ENCODE measurements at places on chromosomes 11 and 22.

GRCh38 chr11:121066623-121067022 is 34.4 kb upstream of the TECTA start:
- DNase-seq = no peak

DNA sequence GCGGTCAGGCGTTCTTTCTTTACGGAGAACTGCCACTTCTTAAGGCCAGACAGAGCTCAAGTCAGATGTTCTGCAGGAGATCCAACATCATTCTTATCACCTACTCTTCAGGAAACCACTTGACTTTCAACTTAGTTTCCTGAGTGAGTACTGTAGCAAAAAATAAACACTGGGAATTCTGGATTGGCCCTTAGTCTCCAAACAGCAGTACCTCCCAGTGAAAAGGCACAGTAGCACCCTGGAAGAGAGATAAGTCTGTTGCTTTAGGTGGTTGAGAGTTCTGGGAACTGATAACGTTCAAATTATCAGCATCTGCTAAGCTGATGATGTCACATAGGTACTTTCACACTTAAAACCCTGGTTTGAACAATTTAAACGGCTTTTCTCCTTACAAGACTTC is 971.8 kb upstream of the TENM4 start:
- DNase-seq = no peak

- DNase-seq = no peak
These were observed 253.3 kb upstream of the ISX start for GRCh38 chr22:34812631-34813030.

- no peak for DNase-seq
These were observed 23.6 kb downstream of the XRRA1 start for GRCh38 chr11:74925281-74925680.

DNA sequence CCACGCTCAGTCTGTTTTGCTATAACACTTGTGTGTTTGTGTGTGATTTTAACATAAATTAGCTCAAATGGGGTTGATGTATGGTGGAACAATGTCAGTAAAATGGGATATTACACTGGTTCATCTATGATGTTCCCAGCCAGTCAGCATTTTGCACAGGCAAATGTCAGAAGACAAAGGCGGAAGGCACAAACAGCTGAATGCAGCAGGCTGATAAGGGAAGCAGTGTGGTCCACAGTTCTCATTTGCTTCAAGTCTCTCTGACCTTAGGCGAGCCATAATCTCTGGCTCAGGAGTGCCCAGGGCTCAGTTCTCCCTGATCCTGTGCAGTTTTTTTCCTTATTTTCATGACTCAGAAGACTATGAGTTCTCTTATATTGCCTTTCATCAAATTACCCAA is 102.7 kb downstream of the FAR1 start:
- DNase-seq = no peak

GRCh38 chr11:92569726-92570125 is 345.1 kb downstream of the FAT3 start:
- no peak for DNase-seq

- DNase-seq = no peak
These were observed 60.1 kb downstream of the ZNRF3 start for GRCh38 chr22:28943501-28943879.

DNA sequence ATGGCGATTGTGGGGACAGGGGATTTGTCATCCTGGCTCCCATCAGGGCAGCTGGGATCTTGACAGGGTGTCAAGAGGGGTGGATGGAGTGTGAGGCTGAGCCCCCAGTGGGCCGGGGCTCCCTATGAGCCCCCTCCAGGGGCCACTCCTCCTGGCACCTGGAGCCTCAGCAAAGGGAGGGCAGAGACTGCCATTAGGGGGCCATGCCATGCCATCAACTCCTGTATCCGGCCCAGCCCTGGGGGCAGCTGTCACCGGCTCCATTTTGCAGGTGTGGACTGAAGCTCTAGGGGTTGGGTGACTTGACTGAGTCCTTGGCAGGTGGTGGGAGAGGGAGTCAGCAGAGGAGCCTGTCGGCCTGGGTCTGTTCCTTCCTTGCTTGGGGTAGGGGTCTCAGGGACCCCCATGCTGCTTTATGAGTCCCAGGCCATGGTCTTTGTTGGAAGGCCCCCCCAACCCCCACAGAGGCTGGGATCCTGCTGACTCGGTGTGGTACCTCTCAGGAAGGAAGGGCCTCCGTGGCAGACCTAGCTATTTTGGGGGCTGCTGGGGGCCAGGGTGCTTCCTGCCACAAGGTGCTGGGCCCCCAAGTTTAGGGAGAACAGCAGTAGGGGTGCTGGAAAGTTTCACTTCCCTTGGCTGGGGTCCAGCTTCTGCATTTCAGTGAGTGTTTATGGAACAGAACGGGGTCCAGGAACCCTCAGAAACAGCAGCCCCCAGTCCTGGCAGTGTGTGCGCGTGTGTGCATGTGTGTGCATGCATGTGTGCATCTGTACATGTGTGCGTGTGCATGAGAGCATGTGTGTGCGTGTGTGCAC is 1.5 kb downstream of the ACY3 start:
- DNase-seq = no peak

GRCh38 chr11:97118614-97119200 is 728.9 kb downstream of the JRKL start:
- no peak for DNase-seq

- DNase-seq = no peak
These were observed 7.8 kb downstream of the STK33 start for GRCh38 chr11:8586184-8586583.

- DNase-seq = no peak
These were observed 227.0 kb upstream of the NCAM1 start for GRCh38 chr11:112734207-112734606.

GRCh38 chr22:33401291-33401690 is 343.1 kb upstream of the SYN3 start:
- no peak for DNase-seq

DNA sequence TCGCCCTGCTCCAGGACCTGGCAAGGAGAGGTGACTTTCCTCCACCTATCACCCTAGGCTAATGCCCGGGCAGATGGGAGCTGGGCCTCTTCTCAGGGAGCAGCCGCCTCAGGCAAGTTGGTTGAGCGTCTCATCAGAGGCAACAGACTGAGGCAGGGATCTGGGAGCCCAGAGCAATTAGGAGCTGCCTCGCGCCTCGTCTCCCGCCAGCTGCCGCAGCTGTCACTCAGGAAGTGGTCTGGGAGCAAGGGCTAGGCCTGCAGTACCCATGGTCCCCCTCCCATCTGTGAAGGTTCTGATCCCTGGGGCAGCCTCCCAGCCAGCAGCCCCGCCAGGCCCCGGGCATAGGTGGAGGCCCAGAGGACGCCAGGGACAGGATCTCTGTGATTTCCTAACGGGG is 4.6 kb upstream of the CABP7 start:
- DNase-seq = no peak

- no peak for DNase-seq
These were observed 66.5 kb upstream of the CLMP start for GRCh38 chr11:123261345-123262106.

GRCh38 chr11:12922980-12923507 is 86.1 kb upstream of the RASSF10 start:
- DNase-seq = no peak

Data from activated B cell treated with CpG ODN at 0.5 μM for 24 hours (primary cell).